ENCODE measurements at places on chromosomes 2 and 18. TPM values are rescaled to one million over a fixed set of nuclear protein-coding genes. Genes with fewer than 3 reads are reported as not detected.

The LYG2 gene
- total RNA-seq, result not detected

The LHCGR gene
- under 0.01 TPM for total RNA-seq

The AGBL5 gene
- 27.7 TPM for total RNA-seq

The IL1R1 gene
- total RNA-seq, result 62.6 TPM

The TUBB6 gene
- total RNA-seq, result 821 TPM

The TNFRSF11A gene
- under 0.01 TPM for total RNA-seq

The SNED1 gene
- total RNA-seq, result 6.5 TPM

The FKBP1B gene
- 9.3 TPM for total RNA-seq

The CAPN14 gene
- under 0.01 TPM for total RNA-seq

The USP14 gene
- 27.6 TPM for total RNA-seq

The VWC2L gene
- under 0.01 TPM for total RNA-seq

The RGPD4 gene
- total RNA-seq, result not detected

The FAM124B gene
- total RNA-seq, result under 0.01 TPM

The HOXD9 gene
- total RNA-seq, result 10.6 TPM

The GAREM2 gene
- 0.97 TPM for total RNA-seq

The SATB2 gene
- total RNA-seq, result 15.1 TPM

The RSAD2 gene
- total RNA-seq, result 1.3 TPM

The SPR gene
- total RNA-seq, result 17.7 TPM

The STAT4 gene
- 2.6 TPM for total RNA-seq

The TMEM178A gene
- 0.43 TPM for total RNA-seq

The CGREF1 gene
- total RNA-seq, result under 0.01 TPM

The TLX2 gene
- not detected for total RNA-seq

The CFC1 gene
- not detected for total RNA-seq

The DNER gene
- 0.86 TPM for total RNA-seq

The COL6A3 gene
- total RNA-seq, result 1,329 TPM

The CABYR gene
- total RNA-seq, result 6.4 TPM

The REEP1 gene
- total RNA-seq, result under 0.01 TPM

The TRIM43 gene
- not detected for total RNA-seq

The ADD2 gene
- total RNA-seq, result not detected

The WNT10A gene
- not detected for total RNA-seq

The SH3BP4 gene
- total RNA-seq, result 115 TPM

The MC5R gene
- total RNA-seq, result not detected

The DSC3 gene
- 0.43 TPM for total RNA-seq

The GNLY gene
- not detected for total RNA-seq
